Renal cortical epithelial cell (primary cell): ENCODE measurements at places on chromosomes 5 and 9. TPM values are rescaled to one million over a fixed set of nuclear protein-coding genes. Genes with fewer than 3 reads are reported as not detected.

DNA sequence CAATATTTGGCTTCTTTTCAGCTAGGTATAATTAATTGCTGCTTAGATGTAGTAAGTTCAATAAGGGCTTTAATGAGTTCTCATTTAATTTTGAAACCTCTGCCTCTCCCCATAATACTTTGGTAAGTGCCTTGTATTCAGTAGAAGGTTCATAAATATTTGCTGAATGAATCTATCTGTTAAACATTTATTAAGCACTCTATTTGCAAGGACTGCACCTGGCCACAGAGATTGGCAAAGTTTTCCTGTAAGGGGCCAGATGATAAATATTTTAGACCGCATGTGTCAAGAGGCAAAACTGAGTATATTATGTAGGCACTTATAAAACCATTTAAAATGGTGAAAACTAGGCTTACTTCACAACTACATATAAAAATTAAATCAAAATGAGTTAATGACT is 19.0 kb upstream of the GNA14 start:
- DNase-seq = peak; percentile 54

DNA sequence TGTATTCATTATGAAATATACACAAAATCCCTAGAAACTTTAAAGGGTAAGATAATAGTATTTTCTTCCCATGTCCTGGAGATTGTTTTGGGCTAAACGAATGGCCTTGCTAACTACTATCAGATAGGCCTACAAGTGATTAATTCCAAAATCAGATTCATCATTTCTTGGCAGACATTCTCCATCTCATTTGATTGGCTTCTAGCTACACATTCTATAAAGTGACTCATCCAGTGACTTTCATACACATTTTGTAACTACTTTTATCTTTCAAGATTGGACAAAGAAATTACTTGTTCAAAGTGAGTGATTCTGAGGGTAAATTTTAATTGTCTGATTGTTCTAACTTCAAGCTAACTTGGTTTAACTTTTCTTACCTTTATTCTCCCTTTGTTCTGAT is 93.3 kb downstream of the RAPGEF6 start:
- no peak for DNase-seq

DNA sequence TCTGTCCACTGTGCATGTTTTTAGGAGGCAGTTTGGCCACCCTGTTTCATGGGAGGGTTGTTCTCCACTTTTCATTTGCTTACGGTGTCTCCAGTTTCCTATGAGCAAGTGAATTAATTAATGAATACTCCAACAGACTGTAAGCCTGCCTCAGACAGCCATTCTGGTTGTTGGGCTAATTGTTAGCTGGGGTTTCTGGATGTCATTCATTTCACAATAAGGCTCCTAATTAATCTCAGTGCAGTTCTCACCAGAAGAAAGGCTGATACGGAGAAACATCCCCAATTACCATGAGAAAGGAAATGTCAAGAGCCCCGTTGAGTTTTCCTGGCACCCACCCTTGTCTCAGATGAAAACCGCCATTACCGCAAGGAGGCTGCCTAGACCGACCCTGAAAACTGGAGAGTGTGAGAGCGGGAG is 75.8 kb downstream of the MAP1B start:
- DNase-seq = no peak

- DNase-seq = no peak
Measured at GRCh38 chr5:174625591-174626350, 98.6 kb upstream of the MSX2 start.

DNA sequence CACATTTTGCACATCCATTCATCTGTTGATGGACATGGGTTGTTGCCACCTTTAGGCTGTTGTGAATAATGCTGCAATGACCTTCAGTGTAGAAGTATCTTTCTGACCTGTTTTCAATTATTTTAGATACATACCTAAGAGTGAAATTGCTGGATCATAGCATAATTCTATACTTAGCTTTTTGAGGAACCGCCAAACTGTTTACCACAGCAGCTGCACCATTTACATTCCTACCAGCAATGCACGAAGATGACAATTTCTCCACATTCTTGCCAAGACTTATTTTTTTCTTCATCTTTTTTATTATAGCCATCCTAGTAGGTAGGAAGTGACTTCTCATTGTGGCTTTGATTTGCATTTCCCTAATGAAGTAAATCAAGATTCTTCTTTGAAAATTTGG is 36.5 kb upstream of the ASTN2 start:
- DNase-seq = no peak

GRCh38 chr5:94691291-94691690 is 72.8 kb downstream of the SLF1 start:
- no peak for DNase-seq

The MAMDC2 gene
- total RNA-seq = 32.9 and 39.1 TPM in 2 replicates

The GLE1 gene
- 19.1 and 29.2 TPM in 2 replicates for total RNA-seq

The LCN1 gene
- total RNA-seq = not detected in 2 replicates
